ENCODE measurements at places on chromosomes 12 and 14. TPM values are rescaled to one million over a fixed set of nuclear protein-coding genes. Genes with fewer than 3 reads are reported as not detected.

Gene WSCD2
- total RNA-seq: not detected

Gene LRRC10
- total RNA-seq: not detected

Gene COL2A1
- not detected for total RNA-seq

Gene PPFIA2
- total RNA-seq: not detected

Gene ACSS3
- not detected for total RNA-seq

Gene AQP6
- total RNA-seq: not detected

Gene SRRM4
- not detected for total RNA-seq

Gene SLC25A21
- total RNA-seq: 0.68 TPM

Gene UNC79
- total RNA-seq: 0.02 TPM

All from A549 treated with Mapracorat at 1 μM for 4 hours (cell line).